Activated T-cell treated with anti-CD3 and anti-CD28 coated beads for 24 hours (primary cell): ENCODE measurements at places on chromosomes 3 and 15.

DNA sequence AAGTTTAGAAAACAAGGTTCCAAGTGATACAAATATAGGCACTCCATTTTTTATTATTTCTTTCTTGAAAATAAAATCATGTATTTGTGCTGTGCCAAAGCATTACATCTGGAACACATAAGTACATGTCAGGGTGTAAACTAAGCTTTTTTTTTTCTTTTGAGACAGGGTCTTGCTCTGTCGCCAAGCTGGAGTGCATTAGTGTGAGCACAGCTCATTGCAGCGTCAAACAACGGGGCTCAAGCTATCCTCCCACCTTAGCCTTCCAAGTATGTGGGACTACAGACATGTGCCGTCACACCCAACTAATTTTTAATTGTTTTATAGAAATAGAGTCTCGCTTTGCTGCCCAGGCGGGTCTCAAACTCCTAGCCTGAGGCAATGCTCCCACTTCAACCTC is 9.0 kb downstream of the SPATA12 start:
- DNase-seq = no peak

DNA sequence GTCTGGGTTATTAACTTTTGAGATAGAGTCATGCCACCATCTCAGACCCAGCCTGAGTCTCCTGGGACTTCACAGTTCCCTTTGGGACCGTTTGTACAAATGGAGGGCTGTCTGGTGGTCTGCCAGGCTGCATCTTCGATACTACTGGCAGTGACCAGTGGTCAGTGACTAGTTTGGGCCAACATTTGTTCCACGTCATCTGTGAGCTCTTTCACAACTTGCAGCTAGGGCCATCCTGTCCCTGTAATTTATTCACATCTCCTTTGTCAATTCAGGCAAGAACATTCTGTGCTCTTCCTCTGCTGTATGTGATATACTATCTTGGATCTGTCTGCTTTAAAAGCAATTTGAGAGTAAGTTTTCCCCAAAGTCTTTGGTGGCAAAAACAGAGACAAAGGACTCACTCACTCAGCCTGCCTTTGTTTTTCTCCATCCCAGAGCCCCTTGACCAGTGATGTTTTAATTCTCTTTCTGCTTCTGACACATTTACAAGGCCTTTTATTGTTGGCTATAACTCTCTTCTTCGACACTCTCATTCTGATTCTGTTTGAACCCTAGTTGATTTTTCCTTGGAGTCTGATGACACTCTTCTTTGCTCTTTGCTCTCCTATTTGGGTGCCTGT is 353.4 kb downstream of the EPHB1 start:
- no peak for DNase-seq

- DNase-seq = no peak
Measured at GRCh38 chr3:88882121-88882520, 225.3 kb upstream of the EPHA3 start.

- DNase-seq = no peak
Measured at GRCh38 chr3:67171841-67172240, 173.7 kb downstream of the KBTBD8 start.

- DNase-seq = no peak
Measured at GRCh38 chr15:38705436-38706219, 141.0 kb upstream of the RASGRP1 start.

DNA sequence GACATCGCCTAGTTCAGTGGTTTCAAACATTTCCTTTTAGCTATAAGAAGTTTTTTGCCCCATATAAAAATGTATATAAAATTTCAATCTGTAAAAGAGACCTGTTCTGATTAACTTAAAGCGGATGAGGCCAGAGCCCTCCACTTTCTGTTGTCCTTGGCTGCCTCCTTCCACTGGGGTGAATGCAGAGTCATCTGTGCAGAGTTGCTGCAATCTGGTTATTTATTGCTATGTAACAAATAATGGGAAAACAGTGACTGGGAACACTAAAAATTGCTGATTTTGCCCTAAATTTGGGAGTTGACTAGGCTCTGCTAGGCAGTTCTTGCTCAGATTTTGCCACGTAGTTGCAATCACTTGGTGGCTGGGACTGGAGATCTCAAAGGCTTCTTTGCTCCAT is 637.8 kb downstream of the GRM7 start:
- DNase-seq = no peak

DNA sequence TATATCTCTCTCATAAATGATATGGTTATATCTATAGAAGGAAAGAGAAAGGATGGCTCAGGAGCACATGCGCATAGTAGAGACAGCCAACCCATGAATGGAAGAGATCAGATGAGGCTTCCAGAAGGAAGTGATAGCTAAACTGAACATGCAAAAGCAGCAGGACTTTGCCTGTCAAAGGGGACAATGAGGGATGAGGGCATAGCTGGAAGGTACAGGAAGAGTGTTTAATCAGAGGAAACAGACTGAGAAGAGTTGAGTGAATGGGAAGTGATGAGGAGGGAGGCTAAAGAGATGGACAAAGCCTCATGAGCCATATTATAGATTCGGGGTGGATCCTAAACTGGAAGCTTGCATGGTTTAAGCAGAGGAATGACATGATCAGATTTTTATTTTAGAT is 26.5 kb upstream of the VEPH1 start:
- DNase-seq = no peak

DNA sequence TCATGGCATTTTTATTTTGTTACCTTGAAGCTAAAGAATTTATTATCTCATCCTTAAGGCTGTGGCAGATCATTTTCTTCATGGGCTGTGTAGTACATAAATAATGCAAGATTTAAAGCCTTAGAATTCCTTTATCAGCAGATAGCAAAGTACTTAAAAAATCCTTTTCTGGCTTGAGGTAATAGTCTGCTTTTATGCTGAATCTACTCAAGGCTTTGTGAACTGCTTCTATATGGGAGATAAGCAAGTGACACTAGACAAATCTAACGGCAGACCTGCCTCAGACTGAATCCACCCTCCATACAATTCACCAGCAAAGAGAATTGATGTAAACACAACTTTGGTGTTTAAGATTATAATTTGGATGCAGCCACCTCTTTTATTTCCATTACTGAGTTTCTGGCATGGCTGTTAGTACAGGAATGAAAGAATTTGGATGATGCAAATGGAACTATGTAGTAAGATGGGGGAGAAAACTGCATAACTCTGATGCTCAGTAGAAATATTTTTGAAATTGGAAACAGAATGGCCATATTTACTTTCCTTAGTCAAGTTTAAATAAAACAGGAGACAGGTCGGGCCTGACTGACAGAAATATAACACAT is 1121.5 kb downstream of the NAALADL2 start:
- no peak for DNase-seq

- DNase-seq = no peak
Measured at GRCh38 chr3:177976241-177976640, 560.0 kb upstream of the KCNMB2 start.
